ENCODE measurements at places on chromosomes 7 and 10.

DNA sequence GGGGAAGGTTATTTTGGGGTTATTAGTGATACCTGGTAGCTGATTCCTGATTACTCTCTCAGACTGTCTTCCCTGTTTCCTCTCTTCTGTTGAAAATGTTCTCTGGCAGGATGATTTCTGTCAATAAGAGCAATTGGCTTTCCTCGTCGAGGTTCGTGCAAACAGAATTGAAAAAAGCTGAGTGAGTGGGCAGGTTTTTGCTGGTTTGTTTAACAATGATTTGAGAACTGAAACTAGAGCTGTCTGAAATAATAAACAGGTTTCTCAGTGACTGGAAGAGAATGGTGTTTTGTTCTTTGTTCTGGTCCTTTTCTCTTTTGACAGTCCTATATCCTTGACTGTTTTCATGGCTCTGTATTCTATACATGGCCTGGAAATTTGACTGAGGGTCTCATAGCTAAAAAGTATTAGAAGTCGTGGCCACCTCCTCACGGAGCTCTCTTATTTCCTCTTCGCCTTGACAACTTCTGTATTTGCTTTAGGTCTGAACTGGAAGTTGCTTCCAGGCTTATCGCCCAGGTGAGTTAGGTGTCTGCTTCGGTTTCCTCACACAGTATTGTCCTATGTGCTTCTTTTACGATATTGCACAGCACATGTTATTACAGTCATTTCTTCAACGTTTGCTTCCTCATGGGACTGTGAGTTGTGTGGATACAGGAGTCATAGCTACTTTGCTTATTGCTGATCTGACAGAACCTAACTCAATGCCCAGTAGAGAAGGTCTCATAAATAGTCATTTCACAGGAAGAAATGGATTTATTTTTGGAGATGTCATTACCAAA is 403.6 kb downstream of the NRG3 start:
- no peak for DNase-seq

DNA sequence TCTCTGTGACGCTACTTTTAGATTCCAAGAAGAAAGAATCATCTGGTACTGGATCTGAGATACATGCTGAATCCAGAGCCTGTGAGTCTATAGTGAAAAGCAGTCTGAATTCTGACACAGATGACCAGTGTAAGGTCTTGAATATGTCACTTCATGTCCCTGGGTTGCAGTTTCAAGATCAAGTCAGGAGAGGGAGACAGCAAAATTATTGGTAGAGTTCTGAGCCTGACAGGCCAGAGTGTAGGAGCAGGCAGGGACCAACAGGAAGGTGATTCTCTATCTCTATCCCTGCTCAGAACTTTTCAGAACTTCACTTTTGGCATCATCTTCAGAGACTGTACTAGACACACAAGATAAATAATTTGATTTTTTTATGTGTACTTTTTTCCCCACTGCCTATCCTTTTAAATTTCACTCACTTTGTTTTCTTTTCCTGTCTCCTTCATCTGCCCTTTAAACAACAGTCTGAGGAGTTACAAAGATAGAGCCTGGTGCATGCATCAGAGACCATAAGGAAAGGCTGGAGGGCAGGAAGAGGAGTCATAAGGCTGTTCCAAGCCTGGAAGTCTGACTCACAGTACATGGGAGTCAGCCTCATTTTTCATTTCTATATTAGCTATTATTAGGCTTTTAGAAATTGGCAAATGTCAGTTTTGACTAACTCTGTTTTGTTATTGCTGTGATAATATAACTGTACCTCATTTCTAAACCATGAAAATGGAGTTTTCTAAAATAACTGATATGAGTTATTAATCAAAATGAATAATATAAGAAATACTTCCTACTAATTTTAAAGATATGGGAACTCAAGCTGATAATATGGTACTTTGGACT is 120.2 kb upstream of the TMEM229A start:
- DNase-seq = peak; percentile 47

- DNase-seq = peak; percentile 22
These were observed 370.2 kb downstream of the PHF14 start for GRCh38 chr7:11343818-11344413.

DNA sequence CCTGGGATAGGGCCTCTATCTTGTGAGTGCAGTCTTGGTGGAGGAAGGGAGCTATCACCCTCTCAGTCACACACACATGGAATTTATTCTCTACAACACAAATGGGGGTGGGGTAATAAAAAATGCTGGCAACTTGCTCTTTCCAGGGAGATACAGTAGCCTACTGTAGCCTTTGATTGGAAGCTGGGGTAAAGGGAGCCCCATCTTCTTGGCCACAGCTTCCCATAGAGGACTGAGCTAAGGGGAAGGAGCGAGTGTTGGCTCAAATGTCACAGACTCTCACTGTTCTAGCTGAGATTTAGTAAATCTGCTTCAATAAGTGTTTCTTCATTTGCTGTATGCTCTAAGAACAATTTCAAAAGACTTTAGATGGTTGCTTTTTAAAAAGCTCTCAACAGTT is 222.2 kb upstream of the CXCL12 start:
- DNase-seq = no peak

- DNase-seq = no peak
These were observed 68.0 kb upstream of the VKORC1L1 start for GRCh38 chr7:65804887-65805286.

- DNase-seq = no peak
These were observed 111.1 kb downstream of the RNF216 start for GRCh38 chr7:5670183-5670935.

DNA sequence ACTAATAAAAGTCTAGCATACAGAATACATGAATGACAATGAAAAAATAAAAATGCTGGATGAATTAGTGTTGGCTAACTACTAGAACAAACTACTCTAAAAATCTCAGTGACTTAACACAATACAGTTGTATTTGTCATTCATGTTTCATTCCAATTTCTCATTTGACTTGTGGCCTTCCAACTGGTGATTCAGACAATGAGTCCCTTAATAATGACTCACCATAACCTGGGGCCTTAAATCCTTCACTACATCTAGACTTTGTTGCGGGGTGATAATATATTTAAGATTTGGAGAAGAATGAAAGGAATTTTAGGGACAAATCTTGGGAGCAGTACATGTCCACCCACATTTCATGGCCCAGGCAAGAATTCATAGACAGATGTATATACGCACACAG is 90.5 kb upstream of the POM121L12 start:
- no peak for DNase-seq

GRCh38 chr7:33685503-33685902 is 219.8 kb upstream of the BMPER start:
- DNase-seq = no peak

- no peak for DNase-seq
These were observed 15.0 kb downstream of the IDI2 start for GRCh38 chr10:1010703-1011102.

GRCh38 chr7:116216956-116217571 is 6.7 kb downstream of the TES start:
- no peak for DNase-seq

DNA sequence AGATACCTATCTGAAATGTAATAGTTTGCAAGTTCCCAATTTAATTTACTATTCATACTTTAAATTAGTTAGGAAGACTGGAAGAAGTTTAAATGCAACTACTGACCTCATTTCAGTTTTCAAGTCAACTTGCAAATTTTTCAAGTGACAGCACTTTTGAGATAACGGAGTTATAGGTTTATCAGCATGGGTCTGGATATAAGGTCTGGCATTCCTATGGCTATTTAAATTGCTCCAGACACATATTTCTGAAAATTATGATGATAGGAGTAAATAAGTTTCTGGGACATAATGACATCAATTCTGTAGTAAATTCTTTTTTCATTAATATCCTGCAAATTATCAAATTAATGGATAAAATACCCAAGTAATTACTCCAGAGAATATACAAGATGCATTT is 251.9 kb downstream of the PRKG1 start:
- DNase-seq = no peak

DNA sequence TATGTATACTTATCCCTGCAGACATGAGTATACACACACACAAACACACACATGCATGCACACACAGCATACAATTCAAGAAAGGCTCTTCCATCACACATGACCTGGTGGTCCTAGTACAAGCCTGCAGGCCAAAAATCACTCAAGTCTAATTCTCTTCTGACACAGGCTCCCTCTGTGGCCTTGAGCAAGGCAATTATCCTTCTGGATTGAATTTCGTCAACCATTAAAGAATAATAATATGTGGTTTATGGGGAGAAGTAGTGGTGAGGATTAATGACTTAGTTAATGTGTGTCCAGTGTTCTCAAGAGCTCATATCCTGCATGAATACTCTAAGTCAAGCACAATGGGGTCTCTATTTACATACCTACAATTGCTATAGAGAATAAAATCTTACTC is 161.8 kb upstream of the KIAA1217 start:
- DNase-seq = no peak

GRCh38 chr10:59962756-59963155 is 56.4 kb upstream of the CCDC6 start:
- DNase-seq = no peak

DNA sequence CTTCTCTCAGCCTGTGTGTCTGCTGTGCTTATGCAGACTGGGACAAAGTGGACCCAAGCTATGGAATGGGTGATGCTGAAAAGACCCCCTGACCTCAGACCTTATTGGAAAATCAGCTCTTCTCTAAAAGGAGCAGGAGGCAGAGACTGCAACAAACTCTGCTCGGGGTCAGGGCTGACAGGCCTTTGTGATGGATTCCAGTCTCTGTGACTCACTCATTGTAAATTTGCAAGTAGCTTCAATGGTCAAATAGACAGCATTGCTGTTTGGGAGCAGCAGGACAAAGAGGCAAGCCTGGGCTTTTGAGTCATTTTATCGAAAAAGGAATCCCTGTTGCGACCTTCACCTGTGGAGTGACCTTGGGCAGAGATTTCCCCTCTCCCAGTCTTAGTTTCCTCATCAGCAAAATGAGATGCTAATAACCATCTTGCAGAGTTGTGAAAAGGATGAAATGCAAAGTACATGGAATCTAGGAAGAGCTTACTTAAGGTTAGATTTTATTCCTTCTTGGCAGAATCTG is 26.1 kb upstream of the GPR26 start:
- no peak for DNase-seq
